ENCODE measurements at places on chromosomes 5 and 9. TPM values are rescaled to one million over a fixed set of nuclear protein-coding genes. Genes with fewer than 3 reads are reported as not detected.

Gene STPG3
- polyA plus RNA-seq = 0.54 TPM

Gene MRRF
- 29.2 TPM for polyA plus RNA-seq

Gene GRM6
- 1.0 TPM for polyA plus RNA-seq

GRCh38 chr9:133121198-133121914 is at the start of gene RALGDS:
TSS of gene RALGDS (minus strand) at chr9:133121240. CDS start at chr9:133121154, 86 bp downstream.
- peak; percentile 87 for DNase-seq

Gene UTP15
- polyA plus RNA-seq = 16.0 TPM

GRCh38 chr5:102223542-102224477 is 72.3 kb downstream of the SLCO4C1 start:
- no peak for DNase-seq

DNA sequence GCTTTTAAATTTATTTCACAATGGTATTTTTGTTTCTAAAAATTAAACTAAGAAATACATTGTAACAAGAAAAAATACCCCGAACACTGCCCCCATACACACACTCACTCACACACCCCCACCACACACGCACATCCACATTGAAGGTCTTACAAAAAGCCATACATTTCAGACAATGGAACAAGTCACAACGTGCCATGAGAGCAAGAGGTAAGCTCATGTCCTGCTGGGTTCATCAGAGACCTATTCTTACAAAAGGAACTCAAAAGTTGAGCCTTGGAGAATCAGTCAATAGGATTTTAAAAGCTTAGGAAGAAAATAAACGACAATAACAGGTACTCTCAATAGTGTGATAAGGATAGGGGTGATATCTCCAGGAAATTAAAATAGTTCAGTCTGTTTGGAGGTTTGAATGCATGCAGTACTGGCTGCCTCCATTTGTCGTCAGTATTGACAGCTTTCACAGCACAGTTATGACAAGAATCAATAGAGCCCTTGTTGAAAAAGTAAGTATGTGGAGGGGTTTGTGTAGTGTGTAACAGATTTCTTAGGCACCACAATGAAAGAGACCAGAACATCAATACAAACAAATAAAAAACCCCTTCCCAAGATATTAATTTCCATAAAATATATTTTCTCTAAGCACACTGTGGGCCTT is 1826.2 kb upstream of the CDH6 start:
- no peak for DNase-seq

DNA sequence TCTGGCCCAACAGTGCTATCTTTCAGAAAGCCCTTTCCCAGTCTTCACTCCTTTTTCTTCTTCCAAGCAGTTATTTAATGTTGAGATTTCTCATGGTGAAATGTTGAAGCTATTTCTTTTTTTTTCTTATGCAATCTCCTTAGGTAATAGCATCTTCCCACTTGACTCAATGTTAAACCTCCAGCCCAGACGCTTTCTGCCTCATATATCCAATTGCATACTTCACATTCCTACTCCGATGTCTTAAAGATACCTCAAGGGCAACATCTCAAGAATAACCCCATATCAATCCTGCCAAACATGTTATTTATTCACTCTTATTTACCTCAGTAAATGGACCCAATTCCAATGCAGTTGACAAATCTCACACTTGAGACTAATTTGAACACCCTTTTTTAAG is 187.3 kb downstream of the CDH12 start:
- no peak for DNase-seq

GRCh38 chr5:151101151-151101550 is 20.3 kb upstream of the TNIP1 start:
- DNase-seq = no peak

GRCh38 chr5:10301266-10301665 is 6.4 kb downstream of the CMBL start:
- DNase-seq = no peak

Gene CDKN2B-AS1
- polyA plus RNA-seq = not detected

Gene IFNA13
- not detected for polyA plus RNA-seq

DNA sequence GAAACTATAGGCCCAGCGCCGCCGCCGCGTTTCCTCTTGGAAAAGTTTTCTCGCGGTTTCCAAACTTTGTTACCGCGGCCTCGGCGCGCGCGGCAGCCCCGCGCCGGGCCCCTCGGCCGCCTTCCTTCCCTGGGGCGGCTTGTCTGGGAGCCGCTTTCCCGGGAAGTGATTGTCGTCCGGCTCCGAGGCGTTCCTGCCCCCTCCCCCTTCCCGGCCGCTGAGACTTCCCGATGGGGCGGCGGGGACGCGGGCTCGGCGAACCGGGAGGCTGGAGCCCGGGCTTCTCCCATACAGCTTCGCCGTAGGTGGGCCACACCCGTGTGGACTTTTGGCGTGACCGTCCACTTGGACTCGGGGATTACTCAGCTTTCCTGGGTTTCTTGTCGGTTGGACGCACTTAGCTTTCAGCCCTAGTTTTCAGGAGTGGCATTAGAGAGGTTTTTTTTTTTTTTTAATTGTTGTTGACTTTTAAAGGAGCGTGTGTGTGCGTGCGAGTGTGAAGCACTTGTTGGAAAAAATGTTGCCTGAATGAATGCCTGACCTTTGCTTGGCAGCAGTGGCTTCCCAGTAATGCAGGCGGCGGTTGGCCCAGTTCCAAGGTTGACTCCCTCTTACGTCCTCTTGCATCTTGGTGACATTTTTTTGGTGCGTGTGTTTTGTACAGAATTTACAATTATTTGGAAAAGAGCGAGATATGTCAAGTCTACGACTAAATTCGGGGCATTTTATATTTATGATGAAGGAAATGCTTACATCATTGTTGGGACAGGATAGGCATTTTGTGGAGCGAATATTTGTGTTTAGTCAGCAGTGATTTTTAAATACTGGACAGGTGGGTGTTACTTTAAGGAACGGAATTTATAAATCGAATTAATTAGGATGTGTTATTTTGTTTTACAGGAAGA is 821 bp downstream of the CTNNA1 start:
- DNase-seq = peak; percentile 88

Gene GARIN3
- not detected for polyA plus RNA-seq

Gene CDX1
- polyA plus RNA-seq = not detected

GRCh38 chr9:86407022-86407421 is 52.8 kb upstream of the TUT7 start:
- DNase-seq = no peak

DNA sequence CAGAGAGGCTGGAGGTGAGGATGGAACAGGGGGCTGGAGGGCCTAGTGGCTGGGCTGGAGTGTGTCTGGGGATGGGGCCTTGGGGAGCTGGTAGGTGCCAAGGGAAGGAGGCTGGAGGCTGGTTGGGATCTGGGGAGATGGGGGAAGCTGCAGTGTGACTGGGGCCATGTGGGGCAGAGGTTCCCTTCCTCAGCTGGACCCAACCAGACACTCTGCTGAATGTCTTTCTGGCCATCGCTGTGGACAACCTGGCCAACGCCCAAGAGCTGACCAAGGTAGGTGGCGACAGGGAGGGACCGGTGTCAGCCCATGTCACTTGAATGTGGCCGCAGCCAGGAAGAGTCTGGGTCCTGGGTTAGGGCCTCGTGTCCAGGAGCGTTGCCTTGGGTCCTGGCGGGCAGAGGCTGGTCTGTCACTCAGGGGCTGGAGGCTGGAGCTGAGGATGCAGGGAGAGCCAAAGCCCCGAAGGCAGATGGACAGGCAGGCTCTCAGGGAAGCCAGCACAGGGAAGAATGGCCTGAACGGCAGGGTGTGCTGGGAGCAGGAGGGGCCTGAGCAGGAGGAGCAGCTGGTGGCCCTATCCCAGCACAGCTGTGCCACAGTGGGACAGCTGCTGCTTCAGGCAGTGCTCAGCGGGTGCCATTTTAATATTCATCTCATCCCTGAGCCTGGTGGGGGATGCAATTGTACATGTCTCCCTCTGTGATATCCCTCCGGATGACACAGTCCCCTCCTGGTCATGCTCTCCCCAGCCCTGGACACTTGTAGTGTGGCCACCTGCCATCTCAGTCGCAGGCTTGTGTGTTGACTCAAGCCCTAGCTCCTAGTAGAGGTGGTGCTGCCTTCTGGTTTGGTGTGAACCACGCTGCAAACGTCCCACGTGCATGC is 132.5 kb downstream of the CACNA1B start:
- DNase-seq = no peak

DNA sequence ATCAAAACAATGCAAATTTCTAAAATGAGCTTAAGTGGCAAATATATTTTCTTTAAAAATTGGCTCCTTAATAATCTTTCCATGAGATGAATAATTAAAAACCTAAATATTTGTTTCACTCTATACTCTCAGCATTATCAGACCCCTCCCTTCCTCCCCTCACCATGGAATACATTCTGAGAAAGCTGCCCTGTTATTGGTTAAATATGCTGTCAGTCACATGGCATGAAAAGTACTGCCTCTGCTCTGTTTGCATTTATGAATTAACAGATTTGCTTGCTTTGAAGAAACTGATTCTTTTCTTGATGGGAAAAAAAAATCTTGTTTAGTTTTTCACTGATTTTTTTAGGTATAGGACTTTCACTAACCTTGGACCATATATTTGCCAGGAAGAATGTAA is 17.0 kb upstream of the RPS23 start:
- no peak for DNase-seq

DNA sequence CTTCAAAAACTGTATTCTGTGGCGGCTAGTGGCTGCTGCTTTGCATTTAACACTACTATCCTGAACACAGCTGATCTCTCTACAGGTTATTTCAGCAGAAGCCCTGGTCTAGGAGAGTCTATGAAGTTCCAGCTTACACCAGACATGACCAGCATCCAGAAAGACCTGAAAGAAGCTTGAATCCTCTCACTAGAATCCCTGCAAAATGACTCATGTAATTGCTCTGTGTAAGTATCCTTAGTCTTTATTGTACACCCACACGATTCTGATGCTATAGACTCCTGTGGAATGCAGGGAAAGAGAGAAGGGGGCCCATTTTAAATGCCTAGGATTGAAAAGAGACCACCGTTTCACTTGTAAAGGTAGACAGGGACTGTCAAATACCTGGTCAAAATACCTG is 859 bp upstream of the GRIA1 start:
- no peak for DNase-seq

Gene NEUROG1
- polyA plus RNA-seq = not detected

DNA sequence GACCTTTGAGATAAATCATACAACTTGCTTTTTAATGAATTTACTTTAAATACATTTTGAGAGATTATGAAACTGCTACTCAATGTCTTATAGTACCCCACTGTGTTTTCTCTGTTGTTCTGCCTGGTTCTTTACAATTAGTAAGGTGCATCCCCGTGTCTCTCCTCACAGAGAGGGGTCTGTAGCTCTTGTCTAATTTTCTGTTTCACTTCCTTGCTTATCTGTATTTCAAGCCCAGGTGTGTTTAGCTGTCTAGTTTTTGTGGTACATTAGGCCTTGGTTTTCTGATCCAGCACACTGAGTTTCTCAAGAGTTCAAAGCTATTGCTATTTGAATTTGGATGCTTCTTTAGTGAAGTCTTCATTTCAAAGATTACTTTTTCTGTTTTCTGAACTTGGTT is 105.1 kb downstream of the MAST4 start:
- DNase-seq = no peak

GRCh38 chr5:33806738-33807442 is 84.9 kb downstream of the ADAMTS12 start:
- no peak for DNase-seq

GRCh38 chr9:93315118-93315517 is 131.2 kb downstream of the WNK2 start:
- no peak for DNase-seq

DNA sequence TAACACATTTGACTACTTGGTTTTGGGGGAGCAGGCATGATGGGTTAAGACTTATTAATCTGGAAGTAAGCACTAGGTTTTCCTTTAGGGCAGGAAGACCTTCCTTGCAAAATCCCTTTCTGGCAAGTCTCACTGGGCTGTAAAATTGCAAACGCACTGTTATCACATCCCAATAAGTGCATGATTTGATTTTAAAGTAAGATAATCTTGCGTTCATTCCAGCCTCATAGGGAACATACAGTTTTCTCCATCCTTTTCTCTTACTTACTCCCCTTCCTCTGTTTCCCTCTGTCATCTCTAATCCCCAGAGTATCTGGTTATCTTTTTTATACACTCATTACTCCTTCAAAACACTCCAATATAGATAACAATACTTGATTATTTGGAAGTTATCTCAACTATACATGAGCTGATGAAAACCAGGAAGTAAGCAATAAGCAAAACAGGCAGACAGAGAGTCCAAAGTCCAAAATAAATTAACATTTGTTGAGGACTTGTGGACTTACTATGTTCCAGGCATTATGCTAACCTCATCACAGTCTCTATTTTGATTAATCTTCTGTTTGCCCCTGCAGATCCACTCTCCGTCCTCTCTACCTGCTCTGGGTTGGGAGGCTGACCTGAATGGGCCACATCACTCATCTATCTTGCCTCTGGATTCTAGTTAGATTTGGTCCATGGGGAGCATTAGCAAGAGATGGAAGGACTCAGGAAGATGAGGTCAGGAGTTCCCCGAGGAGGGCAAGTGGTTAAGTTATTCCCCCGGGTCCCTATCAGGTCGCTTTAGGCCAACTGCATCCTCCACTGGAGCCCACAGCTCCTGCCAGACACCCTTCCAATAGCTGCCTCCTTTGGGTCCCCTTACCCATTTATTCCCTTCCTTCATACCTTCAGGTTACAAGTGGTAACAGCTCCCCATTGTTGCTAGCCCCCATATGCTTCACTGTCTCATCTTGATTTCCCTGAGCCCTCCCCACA is 60.2 kb downstream of the SLC22A5 start:
- DNase-seq = no peak

Gene SPATA31D4
- polyA plus RNA-seq = not detected

Gene PPP3R2
- not detected for polyA plus RNA-seq

DNA sequence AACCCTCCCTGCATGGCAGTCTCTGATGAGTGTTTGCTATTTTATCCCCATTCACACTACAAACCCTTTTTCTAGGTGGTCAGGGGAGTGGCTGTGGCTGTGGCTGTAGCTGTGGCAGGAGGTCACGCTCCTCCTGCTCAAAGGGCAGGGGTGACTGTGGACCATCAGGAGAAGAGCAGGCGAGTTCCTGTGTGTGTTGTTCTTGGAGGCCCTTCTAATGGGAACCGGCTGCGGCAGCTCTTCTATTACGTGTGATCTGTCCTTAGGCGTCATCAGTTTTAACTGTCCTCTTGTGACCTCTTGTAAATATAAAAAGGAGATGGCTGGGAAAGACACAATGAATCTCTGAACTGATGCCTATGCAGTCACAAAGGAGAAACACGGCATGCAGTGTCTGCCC is 65.1 kb downstream of the ANKH start:
- DNase-seq = peak; percentile 10

- no peak for DNase-seq
These were observed 16.5 kb upstream of the STXBP1 start for GRCh38 chr9:127595611-127596010.

DNA sequence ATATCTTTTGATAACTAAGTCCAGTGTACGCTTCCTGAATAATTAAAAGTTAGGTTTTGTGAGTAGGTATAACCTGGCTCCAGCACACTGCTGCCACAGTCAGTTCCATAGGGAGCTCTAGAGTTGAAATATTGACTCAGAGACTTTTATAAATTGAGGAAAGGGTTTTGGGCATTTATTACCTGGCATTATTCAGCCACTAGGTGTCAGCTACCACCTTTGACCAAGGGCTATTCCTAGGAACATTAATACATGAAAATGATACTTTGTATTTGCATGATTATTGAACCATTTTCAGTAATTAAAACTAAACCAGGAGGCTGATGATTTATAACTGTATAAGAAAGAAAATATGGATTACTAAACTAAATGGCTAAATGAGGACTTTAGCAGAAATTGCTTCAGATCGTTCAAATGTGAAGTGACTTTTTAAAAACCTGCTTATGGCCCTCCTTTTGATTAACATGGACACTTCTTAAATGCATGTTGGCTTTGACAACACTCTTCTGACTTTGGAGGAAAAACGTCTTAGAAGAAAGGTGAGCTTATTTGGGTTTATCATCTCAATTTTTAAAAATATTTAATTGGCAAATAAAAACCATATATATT is 83.0 kb downstream of the SMC2 start:
- no peak for DNase-seq

Gene ORM2
- polyA plus RNA-seq = not detected

GRCh38 chr5:135365281-135365680 is 33.8 kb downstream of the MACROH2A1 start:
- DNase-seq = no peak

Gene ORM1
- polyA plus RNA-seq = 0.38 TPM
